Fibroblast of skin of right biceps (primary cell): ENCODE measurements at places on chromosomes 5 and 9.

- DNase-seq = peak; percentile 18
Measured at GRCh38 chr9:18061856-18062255, 412.1 kb upstream of the ADAMTSL1 start.

- no peak for DNase-seq
Measured at GRCh38 chr5:43676083-43676840, 73.3 kb downstream of the NNT start.

DNA sequence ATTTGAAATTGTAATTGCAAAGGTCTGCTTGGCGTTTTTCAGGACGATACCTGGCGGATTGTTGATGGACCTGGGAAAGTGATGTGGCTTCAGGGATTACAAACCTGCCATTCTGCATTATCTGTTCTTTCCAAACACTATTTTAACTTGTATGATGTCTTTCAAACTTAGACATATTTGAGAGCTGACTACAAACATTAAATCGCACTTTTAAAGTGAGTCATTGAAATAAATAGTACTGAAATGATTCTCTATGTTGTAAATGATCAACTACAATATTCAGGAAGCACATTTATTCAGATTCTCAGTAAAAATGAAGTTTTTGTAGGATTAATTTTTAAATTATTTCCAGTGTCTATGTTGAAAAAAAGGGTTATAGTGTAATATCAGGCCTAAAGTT lies 32.3 kb upstream of the TMEM171 start:
- peak; percentile 28 for DNase-seq

- peak; percentile 33 for DNase-seq
Measured at GRCh38 chr5:76791461-76791860, 27.4 kb upstream of the F2RL1 start.
